ENCODE measurements at places on chromosomes 16 and 17.

DNA sequence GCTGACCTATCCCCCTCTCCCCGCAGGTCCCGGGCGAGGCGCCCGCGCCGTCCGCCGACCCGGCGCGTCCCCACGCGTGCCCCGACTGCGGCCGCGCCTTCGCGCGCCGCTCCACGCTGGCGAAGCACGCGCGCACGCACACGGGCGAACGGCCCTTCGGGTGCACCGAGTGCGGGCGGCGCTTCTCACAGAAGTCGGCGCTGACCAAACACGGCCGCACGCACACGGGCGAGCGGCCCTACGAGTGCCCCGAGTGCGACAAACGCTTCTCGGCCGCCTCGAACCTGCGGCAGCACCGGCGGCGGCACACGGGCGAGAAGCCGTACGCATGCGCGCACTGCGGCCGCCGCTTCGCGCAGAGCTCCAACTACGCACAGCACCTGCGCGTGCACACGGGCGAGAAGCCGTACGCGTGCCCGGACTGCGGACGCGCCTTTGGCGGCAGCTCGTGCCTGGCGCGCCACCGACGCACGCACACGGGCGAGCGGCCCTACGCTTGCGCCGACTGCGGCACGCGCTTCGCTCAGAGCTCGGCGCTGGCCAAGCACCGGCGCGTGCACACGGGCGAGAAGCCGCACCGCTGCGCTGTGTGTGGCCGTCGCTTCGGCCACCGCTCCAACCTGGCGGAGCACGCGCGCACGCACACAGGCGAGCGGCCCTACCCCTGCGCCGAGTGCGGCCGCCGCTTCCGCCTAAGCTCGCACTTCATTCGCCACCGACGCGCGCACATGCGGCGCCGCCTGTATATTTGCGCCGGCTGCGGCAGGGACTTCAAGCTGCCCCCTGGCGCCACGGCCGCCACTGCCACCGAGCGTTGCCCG, 10.3 kb downstream of the ZNF771 start:
- peak; percentile 93 for DNase-seq

DNA sequence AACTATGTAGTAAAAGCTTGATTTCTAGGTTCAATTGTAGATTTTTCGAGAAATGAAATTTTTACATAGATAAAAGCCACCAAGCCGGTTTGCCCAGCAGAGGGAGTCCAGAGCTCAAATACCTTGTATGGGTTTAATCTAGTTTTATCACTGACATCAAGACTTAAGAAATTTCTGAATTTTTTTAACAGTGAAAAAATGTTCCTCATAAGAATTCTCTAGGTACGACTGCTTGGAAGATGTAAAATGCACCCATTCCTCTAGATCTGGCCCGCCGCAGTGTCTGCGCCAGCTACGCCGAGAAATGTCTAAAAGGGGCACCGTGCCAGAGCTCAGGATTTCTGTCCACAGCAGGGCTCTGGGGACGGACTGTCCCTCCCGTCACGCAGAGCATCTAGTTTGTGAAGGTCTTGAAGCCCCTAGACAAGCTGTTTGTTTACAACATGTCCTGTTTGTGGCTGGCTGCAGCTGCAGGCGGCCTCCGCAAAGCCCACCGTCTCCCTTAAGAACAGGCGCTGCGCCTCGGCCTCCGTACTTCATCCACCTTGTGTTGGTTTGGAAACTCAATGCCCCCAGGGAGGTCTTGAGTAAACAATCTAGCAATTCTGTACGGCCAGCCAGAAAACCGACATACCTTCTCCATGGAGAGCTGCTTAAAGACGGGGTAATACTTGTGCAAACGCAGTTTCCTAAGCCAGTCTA, 24.8 kb downstream of the MAP1LC3B start:
- no peak for DNase-seq

DNA sequence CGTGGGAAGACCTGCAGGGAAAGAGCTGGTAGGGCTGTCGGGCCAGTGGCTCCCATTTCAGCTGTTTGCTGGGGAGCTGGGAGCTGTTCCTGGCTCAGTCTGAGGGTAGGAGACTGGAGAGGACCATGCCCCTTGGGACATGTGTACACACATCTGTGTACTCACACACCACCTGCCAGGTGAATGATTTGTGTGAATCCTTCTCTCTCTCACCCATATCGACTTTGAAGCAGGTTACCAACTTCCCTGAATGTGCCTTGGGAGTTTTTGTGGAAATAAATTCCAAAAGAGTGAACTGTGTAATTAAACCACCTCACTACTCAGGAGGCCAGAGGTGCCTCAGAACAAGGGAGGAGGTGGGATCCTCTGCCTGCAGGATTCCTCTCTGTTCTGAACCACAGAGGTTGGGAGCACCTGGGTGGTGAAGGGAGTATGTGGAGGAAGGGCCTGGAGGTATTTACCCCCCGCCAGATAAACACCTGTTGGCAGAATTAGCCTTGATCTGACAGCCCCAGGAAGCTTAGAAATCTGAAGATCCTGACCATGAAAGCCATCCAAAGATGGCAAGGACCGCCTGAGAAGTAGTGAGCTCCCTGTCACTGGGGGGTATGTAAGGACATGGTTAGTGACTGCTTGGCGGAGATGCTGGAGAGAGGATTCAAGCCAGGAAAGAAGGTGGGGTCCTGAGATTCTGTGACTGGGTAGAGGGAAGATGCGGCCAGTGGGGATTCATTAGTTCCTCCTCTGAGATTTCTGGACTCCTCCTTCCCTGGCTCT, 3.3 kb downstream of the ABCC3 start:
- DNase-seq, result no peak

DNA sequence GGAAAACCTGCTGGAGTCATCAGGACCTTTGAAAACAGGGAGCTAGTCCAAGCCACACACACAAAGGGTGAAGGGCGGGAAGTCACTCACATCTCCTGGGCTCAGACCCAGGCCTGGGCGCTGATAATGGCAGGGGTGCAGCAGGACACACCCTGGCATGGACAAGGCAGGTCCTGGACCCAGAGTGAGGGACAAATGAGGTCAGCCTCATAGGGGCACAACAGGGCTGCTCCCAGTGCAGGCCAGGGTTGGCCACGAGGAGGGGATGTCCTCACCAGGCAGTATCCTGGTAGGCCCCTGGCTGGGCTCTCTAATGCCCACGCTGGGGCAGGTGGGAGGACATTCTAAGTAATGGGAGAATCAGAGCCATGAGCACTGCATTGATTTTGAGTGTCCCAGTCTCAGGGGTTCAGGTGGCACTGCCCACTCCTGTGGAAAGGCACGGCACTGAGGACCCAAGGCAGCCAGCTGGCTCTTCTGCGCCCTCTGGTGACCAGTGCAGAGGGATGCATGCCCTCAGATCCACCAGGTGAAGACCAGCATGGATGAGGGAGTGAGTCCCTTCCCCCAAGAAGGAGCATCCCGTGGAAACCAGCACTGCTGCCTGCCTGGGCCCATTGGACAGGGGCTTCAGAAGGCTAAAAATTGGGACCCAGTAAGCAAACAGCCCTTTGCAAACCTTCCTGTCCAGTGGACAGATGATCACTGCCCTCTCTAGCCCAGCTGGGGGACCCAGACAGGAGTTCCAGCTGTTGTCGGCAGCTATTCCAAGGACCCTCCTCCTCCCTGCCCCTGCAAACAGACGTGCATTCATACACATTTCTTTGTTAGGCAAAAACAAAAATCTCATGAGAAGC, 23.4 kb upstream of the SREBF1 start:
- DNase-seq, result peak; percentile 86

- peak; percentile 69 for DNase-seq
Observed at GRCh38 chr16:79599837-79600637, 500 bp downstream of the MAF start.

DNA sequence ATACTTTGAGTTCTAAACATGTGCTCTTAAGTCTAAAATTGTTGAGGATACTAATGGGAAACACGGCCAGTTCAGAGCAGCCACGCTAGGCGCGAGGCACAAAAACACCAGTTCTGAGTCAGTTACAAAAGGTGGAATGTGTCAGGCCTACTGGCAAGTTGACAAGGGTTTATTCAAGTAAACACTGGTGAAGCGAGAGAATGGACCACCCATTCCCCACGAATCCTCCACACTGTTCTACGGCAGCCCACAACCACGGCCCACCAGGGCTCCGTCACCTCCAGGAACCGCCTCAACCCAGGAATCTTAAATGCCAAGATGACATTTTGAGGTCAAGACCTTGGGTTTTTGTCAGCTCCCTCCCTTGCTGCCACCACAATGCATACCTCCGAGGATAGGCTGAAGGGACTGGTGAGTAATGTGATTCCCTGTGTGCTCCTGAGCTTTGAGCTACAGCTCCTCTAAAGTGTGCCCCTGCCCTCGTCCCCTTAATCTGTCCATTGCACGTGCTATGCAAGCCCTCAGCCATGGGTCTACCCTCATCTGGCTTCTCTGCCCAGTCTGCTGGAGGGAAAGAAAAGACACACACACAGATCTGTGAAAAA, 28.5 kb upstream of the TRAP1 start:
- no peak for DNase-seq

GRCh38 chr16:48546774-48547173, 63.2 kb downstream of the N4BP1 start:
- DNase-seq, result no peak
